ENCODE measurements at places on chromosomes 5 and 9.

DNA sequence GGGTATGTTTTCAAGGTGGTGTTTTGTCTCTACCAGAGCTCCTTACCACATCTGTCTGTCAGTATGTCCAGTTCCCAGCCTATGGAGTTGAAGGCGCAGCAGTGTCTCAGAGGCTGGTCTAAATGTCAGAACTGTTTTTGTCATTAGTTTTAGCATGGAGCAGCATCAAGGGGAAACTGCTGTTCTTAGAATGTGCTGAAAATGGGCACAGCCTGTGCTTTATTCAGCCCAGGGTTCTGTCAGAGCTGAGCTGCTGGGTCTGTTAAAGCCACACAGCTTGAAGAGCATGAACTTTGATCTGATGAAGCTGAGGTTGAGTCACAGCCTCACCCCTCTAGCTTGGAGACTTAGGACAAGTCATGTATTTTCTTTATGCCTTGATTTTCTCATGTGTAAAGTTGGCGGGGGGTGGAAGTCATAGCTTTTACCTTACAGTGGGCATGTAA is 71.9 kb downstream of the RALGPS1 start:
- DNase-seq, result peak; percentile 12

- DNase-seq, result peak; percentile 13
Observed at GRCh38 chr5:6328173-6328572, 50.2 kb downstream of the MED10 start.

DNA sequence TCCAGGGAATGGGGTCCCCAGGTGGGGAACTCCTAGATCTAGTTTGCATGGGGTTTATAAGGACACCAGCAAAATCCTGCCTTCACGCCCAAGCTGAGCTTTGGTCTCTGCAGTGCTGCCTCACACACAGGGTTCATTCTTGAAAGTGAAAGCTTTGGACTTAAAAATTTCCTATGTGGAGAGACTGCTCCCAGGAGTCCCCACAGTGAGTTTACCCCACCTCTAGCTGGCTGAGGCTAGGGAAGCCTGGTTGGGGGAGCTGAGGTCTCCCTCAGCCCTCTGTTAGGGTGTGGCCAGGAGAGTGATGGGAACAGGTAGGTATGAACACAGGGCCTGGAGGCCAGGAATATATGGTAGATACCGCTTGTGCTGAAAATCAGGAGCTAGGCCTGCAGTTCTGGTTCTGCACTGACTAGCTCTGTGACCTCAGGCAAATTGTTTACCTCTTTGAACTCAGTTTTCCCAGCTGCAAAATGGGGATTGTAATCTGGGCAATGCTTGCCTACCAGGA is 41.5 kb upstream of the LARP1 start:
- DNase-seq, result no peak

DNA sequence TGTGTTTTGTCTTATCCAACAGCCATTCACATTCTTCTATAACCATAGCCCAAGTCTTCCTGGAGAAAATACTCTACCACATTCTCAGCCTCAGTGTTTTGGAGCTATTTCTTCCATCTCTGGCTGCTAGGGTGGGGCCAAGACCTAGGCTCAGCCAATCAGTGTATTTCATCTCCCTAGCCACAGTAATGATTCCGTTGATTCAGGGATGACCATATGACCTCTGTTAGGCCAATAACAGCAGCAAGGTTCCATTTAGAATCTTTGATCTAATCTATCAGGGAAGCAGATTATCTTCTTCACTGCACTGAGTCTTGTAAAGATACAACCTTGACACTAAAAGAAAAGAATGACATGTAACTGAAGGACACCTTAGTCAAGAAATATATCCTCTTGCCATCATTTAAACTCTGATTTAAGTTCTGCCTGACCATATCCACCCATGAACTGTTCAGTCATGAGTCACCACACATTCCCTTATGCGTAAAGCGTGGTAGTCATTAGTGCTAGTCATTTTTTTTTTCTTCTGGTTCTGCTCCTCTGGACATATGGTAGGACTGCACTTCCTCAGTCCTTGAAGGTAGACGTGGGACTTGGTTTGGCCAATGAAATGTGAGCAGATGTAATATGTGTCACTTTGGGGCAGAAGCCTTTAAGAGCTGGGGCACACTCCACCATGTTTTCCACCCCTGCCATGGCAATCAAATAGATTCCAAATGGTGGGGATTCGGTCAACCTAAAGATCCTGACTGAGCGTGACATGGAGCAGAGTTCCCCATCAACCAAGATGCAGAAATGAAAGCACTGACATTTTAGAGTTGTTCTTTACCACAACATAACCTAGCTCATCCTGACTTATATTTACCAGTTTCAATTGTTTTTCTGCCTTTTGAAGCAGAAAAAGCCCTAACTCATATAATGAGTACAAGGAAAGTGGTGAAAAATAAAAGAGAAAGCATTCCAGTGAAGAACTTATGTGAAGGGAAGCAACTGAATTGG is 12.7 kb upstream of the PRELID2 start:
- no peak for DNase-seq

DNA sequence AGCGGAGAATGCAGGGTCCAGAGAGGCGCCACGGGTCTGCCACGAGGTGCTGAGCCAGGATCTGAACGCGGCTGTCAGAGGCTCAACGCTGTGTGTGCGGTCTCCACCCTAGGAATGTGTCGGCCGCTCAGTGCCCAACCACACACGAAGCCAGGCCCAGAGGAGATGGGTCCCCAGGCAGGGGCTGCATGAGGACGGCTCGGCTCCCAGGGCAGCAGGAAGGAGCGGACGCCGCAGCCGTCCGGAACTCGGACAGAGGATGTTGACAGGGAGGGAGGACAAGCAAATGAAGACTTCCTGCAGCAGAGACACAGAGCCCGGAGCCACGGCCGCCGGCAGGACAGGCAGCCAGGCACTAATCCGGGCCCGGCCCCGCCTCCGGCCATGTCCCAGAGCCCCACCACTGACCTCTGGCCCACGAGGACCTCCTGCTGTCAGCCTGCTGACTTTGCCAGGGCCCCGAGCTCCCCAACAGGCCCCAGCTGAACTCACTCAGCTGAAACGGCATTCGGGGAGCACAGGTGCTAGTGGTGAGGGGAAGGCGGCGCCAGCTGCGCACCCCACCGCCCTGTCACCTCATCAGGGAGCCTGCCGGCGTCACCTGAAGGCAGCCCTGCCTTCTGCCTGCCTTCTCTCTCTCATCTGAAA is 12.7 kb downstream of the VAV2 start:
- DNase-seq, result no peak

Data from stimulated activated naive CD8-positive, alpha-beta T cell treated with anti-CD3 and anti-CD28 coated beads, Interleukin-15, Interleukin-2, amounts not matched to agents 100 U/mL and 50 U/mL, for 24 hours (primary cell).